Activated CD4-positive, alpha-beta T cell treated with anti-CD3 and anti-CD28 coated beads, Interleukin-2, amount 50 U/mL, for 1 hour (primary cell): ENCODE measurements at places on chromosomes 2 and 18.

DNA sequence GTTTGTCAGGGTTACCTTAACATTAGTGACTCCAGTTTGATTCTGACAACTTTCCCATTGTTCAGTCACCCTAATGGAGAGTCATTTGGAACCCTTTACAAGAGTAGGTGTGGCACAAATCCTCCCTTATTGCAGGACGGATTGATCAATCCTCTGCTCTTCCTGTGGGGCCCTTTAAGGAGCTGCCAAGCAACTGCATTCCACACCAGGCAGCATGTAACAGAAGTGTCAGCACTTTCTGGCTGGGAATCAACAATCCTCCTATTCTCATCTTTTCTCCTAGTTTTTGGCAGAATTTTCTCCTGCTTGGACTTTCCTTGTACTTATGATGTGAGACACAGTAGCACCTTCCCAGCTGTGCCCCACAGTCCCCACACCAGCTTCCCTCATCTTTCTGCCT is 177.8 kb downstream of the ST6GAL2 start:
- DNase-seq: no peak

DNA sequence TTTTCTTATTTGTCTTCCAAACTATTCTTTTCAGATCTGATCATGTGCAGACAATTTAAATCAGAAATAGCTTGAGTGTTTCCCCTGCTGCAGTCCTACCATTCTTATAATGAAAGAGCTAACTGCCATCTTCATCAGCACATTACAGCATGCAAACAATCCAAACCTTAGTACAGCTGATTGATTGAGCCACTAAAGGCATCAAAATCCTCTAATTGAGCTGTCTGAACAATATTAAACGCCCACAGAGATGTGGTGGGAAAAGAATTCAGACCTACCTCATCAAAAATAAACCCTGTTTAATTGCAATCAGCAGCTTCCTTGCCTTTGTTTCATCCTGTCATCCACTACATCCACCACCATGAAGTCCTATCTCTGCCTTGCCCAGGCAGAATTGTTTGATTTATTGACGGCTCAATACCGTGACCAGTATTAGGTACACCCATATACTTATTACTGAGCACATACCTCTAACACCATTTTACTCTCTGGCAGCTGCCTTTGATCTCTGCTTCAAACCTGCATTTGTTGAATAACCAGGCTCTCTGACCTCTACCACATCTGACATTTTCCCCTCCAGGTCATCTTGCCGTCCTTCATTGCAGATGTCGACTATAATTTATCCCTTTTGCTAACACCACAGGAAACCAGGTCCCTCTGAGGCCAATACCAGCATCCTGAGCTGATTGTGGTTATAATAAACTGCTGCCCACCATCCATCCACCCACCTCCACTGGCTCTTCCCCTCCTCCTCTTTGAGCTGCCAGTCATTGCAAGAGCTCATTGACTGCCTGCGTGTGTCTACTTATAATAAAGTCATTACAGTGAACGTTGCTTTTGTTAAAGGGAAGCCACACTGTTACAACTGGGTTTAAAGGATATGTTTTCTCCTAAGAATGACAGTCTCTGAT is 78.5 kb downstream of the RBM43 start:
- no peak for DNase-seq

GRCh38 chr18:22822841-22823508 is 110.2 kb upstream of the RBBP8 start:
- DNase-seq: no peak

DNA sequence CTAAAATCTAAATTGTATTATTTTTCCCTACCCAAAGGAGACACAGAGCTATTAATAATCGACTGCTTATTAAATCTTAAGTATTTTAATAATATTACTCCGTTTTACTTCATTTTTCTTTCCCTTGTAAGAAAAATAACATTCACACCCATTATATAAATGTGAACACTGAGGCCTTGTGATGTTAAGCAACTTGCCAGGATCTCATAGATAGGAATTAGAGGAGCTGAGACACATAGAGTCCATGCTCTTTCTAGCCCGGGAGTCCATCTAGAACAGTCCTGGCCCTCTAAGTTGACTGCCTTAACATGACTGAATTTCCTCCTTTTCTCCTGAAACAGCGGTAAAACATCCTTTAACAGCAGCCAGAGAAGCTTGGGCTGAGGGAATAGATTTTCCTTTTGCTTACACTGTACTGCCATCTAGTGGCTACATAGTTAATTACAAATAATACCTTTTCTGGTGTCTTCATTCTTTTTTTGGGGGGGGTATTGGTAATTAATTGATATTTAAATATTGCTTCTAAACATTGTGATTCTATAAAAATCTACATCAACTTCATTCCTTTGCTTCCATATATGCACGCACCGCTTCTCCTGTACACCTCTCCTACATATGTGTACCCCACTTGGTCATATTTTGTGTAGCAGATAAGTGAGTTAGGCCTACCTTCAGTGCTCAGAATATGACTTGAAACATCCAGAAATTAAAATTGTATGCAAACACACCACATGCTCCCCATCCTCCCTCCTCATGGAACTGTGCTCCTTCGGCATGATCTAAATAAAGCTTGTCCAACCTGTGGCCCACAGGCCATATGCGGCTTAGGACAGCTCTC is 125.8 kb upstream of the HNMT start:
- DNase-seq: no peak

DNA sequence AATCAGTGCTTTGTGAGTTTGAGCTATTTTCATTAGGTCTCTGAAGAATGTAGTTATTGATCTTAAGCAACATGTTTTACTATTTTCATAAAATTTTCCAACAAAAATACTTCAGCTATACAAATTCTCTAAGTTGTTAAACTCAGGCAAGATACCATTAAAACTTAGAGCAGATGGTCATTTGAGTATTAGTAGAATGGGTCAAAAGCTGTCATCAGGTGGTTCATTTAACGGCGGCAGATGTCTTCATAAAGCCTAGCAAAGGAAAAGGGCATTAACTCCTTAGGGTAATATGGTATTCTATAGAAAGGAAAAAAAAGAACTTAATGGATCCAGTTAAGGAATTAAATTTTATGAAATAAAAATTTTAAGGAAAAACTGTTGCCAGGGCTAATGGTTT is 19.2 kb downstream of the MIB1 start:
- no peak for DNase-seq

DNA sequence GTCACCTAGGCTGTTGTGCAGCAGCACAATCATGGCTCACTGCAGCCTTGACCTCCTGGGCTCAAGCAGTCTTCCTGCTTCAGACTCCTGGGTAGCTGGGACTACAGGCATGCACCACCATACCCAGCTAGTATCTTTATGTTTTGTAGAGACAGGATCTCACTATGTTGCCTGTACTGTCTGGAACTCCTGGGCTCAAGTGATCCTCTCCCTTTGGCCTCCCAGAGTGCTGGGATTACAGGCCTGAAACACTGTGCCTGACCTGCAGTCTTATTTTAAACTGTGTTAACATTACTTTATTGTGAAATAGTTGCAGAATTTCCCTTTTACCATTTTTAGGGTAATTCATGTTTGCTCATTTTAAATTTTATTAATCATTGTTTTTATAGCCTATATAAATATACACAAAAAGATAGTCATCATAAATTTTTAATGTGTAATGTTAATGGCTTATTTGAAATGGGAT is 24.6 kb downstream of the EML4 start:
- no peak for DNase-seq

- no peak for DNase-seq
Measured at GRCh38 chr2:36459725-36460137, 104.2 kb downstream of the CRIM1 start.

DNA sequence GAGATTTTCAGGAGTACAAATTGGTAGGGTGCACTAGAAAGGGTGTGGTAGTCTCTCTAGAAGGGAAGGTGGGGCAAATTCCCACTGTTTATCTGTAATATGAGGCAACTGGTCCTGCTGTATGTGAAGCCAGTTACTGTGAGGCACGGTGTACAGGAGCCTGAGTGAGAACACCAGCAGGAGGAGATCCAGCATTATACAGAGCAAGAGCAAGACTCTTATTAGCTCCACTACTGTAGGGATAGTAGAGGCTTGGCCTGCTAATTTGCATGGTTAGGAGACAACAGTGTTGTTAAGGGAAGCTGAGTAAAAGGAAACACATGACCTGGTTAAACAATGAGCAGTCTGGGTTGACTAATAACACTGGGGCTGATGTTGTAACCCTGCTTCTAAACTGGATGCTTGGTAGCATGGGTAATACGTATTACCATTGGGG is 76.3 kb upstream of the WDSUB1 start:
- DNase-seq: no peak

- peak; percentile 88 for DNase-seq
Measured at GRCh38 chr2:96507957-96508520, 2.9 kb upstream of the NEURL3 start.

- DNase-seq: no peak
Measured at GRCh38 chr2:3005859-3006501, 371.6 kb downstream of the EIPR1 start.

GRCh38 chr2:9547262-9547991 is 8.2 kb downstream of the ADAM17 start:
- no peak for DNase-seq

- no peak for DNase-seq
Measured at GRCh38 chr2:108129636-108130035, 110.1 kb upstream of the SULT1C3 start.

- no peak for DNase-seq
Measured at GRCh38 chr2:105490204-105490603, 91.4 kb upstream of the FHL2 start.

GRCh38 chr2:39000552-39000951 is 110.9 kb downstream of the ARHGEF33 start:
- no peak for DNase-seq

GRCh38 chr2:112204411-112204810 is 50.4 kb downstream of the ZC3H8 start:
- DNase-seq: no peak
